Stimulated activated CD8-positive, alpha-beta memory T cell treated with anti-CD3 and anti-CD28 coated beads, Interleukin-2, amount 100 ng/mL, for 1 hour (primary cell): ENCODE measurements at places on chromosomes 7 and 10.

- no peak for DNase-seq
Measured at GRCh38 chr10:22280078-22280477, 36.1 kb upstream of the COMMD3 start.

GRCh38 chr10:127133672-127134500 is 62.5 kb downstream of the INSYN2A start:
- DNase-seq = no peak

- DNase-seq = no peak
Measured at GRCh38 chr7:37144423-37144822, 304.2 kb downstream of the ELMO1 start.

- DNase-seq = no peak
Measured at GRCh38 chr7:80134115-80134535, 506 bp upstream of the GNAI1 start.

DNA sequence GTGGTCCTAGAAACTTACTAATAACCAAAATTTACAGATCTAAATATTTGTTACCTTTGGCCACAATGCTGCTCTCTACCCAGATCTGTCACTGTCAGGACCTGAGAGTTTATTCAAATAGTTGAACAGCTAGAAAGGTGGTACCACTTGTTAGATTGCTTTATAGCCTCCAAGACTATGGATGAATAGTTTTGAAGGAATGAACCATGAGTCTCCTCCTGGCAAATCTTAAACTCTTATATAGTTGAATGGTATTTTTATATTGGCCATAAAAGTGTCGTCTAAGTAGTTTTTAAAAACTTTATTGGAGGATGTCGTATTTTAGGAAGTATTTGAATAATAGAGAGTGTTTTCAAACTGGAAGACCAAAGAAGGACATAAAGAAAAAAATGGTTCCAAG is 178.7 kb downstream of the AHR start:
- DNase-seq = no peak
